ENCODE measurements at places on chromosomes 16 and 17.

GRCh38 chr17:45021607-45022287 is 29.7 kb downstream of the DCAKD start:
- DNase-seq: peak; percentile 16

DNA sequence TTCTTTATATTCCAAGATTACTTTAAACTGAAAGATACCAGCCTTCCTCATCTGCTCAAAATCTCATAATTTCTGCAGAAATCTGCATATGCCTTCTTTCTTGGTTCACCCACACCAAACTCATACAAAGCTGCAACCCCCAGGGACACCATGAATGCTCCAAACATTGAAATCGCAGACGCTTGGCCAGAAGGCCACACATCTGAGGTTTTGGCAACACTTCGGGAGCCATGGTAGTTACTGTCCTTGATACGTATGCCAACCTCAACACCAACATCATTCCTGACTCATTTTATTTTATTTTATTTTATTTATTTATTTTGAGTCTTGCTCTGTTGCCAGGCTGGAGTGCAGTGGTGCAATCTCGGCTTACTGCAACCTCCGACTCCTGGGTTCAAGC is 11.8 kb downstream of the GSPT1 start:
- no peak for DNase-seq

DNA sequence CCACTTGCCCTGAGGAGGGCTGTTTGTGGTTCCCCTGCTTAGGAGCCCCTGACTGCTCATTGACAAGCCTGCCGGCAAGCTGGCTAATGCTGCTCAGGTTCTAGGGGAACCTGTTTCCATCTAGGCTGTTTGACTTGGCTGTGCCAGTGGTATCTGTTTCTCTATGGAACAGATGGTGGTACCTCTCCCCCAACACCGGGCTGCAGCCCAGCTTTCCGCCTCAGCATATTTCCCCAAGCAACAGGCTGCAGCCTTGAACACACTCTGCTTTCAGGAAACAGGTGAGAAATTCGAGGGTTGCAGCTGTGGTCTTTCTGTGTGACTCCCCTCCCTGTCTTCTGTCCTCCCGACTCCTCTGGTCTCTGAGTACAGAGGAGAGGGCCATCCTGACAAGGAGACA is 132.3 kb downstream of the TMEM132E start:
- no peak for DNase-seq

DNA sequence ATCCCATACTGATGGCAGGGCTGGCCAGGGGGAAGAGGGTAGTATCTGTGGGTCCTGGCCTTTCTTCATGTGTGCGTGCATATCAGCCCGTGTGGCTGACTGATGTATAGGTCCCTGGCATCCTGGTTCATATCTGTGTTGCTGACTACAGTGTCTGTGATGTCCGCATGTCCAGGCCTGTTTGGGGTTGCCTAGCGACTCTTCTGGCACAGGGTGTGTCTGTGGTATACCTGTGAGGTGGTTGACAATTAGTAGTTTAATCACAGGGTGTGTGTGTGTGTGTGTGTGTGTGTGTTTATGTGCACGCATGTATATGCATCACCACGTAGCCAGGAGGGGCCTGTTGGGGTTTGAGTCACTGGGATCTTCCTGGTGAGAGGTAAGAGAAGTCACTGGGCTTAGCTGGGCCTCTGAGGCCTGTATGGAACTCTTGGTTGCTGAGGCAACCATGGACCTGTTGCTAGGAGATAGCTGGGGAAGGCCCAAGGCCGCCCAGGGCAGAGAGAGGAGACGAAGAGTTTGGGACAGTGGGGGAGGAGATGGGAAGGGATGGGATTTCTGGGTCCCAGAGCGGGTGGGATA is 603 bp upstream of the TMEM95 start:
- no peak for DNase-seq

DNA sequence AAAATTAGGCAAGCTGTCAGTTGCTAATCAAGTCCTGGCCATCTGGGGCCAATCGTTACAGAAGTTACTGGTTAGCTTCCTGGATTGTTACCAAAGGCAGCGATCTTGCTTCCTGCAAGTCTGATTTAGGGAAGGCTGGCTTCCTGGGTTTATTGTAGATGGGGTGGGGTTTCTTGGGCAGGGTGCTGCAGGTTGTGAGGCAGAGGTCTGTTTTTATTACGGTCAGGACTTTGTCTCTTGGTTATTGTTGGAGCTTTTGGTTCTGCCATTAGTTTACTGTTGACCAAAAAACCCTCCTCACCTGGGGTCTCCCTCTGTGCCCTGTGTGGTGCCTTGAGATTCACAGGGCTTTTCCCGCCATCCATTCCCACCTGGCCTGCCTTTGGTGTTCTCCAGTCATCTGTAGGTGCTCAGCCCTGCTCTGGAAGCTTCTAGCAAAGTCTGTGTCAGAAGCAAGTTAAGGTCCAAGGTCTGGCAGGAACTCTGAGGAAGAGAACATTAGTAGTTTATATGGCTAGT is 36.9 kb downstream of the SLC47A1 start:
- no peak for DNase-seq

DNA sequence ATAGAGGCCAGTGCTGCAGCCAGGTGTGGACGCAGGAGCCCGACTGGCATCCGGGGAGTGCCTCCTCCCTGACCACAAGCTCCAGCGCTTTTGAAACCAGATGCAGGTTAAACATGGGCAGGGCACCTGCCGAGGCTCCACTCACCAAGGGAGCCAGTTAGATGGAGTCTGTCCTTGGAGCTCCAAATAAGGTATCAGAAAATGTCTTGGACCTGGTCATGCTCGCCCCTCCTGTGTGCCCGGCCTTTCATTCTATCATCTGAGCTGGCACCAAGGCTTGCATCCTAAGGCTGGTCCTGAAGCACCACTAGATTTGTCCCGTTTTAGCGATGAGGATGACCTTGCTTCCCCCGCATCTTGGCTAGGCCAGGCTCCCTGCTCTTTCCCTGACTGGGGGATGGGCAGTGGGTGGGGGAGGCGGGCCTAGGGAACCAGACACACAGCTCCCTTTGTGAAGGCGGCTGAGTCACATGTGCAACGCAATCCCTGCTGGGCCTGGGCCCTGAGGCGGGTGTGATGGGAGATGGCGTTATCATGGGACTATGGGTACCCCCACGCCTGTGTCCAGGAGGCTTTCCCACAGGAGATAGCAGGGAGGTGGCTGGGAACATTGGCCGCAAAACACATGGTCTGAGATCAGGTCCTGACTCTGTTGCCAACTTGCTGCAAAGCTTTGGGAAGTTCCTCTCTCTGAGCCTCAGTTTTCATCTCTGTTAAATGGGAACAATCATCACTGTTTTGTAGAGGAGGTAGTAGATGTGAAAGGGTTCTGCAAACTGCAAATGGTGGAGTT is 5.0 kb upstream of the ADGRG1 start:
- no peak for DNase-seq

DNA sequence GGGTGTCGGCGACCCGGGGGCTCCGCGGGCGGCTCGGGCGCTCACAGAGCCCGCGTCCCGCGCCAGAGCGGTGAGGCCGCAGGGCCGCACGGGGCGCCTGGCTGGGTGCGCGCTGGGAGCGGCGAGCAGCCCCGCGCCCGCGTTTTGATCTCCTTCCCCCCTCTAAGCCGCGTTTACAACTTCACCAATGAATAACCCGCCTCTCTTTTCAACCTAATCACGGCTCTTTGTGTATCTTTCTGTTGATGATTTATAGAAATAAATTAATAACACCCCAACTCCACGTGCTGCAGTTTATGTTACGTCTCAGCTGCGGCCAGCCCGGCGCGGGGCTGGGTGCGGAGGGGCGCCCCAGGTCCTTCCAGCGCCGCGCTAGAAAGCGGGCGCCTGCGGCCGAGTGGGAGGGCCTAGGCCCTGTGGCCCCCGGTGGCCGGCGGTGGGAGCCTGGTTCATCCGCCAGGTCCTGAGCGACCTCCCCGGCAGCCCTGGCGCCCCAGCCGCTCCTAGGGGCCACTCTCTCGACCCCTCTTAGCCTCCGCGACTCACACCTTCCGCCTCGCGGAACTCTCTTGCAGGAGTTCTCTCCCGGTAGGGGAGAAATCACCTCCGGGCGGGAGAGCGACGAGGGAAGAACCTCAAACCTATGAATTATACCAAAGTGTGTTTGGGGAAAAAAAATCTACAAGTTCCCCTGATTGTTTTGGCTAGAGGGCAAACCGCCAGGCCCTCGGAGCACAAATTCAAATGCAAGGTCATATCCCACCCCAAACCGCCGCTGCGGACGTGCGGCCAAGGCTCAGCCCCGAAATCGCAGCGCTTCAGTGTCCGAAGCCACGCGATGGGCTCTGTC is 1.9 kb downstream of the HNF1B start:
- DNase-seq: no peak

DNA sequence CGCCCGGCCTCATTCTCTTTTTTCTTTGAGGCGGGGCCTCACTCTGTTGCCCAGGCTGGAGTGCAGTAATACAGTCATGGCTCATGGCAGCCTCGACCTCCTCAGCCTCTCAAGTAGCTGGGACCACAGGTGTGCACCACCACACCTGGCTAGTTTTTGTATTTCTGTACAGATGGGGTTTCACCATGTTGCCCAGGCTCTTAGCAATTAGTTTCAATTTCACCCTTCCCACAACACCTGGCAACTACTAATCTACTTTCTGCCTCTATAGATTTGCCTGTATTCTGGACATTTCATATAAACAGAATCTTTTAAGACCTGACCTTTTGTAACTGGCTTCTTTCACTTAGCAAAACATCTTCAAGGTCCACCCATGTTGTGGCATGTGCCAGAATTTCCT is 8.0 kb upstream of the NT5M start:
- DNase-seq: no peak

GRCh38 chr17:51908841-51909537 is 249.5 kb downstream of the CA10 start:
- no peak for DNase-seq

DNA sequence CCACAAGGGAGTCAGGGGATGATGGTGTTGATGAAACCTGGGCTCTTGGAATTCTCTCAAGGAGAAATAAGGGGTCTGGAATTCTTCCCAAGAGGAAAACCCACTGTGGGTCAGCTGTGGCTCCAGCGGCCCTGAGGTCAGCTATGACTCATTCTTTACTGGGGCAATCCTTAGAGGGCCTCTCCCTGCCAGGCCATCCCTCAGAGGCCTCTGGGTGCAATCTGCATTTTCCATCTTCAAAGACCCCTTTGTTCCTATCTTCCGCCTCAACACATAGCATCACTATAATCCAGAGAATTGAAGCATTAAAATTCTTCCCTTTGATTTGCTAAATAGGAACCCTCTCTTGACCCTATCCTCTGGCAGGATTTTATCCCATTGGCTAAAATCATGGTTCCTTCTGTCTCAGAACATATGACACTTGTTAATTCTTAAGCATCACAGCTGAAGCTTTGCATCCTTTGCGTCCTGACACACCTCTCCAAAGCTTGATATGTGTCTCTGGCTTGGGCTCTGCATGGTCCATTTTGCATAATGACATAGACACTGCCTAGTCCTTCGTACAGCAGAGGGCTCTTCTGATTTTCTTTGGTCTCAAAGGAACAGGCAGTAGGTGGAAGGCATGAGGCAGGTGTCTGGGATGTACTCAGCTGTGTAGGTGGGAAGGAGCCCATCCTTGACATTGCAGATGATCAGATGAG is 4.4 kb upstream of the KRT37 start:
- no peak for DNase-seq

DNA sequence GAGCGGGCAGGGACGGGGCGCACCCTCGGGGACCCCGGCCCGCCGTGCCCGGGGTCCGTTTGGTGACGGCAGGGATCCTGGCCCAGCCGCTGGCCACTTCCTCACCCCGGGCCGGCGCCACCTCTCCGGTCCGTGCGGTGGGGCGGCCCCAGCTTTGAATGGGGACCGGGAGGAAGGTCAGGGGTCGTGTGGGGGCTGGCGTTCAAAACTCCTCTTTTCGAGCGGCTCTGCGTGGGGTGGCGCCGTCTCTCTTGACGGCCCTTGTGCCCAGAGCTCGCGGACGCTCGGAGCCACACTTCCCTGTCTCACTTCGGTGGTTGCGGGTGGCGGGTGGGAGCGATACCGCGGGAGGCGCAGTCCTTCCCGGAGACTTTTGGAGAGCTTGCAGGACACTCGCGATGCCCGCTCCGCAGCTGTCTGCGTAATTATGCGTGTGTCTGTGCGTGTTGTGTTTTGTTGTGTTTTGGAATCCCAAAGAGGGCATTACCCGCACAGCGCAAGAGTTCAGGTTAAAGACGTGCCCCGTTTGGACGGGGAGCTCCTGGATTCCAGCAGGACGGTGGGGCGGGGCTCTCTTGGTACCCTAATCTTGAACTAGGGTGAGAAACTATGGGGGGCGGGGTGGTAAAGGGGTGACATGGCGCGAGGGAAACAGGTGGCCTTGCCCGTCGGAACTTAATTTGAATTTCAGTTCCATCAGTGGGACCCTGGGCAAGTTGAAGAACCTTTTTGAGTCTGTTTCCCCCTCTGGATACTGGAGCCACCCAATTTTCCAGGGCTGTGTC is 637 bp downstream of the PLCG2 start:
- DNase-seq: no peak

DNA sequence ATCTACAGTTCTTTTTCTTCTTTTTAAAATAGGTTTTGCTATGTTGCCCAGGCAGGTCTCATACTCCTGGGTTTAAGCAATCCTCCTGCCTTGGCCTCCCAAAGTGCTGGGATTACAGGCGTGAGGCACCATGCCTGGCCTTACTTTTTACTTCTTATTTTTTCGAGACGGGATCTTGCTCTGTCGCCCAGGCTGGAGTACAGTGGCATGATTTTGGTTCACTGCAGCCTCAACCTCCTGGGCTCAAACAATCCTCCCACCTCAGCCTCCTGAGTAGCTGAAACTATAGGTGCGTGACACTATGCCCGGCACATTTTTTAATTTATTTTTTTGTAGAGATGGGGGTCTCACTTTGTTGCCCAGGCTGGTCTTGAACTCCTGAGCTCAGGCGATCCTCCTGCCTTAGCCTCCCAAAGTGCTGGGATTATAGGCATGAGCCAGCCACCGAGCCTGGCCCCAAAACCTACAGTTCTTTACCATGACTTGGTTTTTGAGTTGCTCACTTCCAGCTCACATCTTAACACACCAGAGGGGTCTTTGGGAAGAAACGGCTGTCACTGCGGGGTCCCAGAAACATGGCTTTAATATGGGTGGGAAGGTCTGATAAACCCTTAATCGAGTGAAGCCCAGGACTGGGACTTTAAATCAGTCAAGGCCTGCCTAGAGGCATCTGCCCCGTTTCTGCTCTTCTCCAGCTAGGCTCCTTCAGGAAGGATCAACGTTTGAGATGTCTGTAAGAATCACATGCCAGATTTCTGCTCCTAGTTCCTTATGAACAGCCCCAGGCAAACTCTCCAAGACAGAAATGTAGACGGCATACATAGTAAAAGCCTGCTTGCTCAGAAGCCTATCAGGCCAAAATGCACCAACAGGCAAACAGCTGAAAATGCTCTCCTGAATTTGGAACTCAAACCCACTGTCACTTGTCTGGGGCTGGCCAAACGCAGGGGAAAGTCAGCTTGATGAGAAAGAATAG is 91.7 kb upstream of the TOB1 start:
- no peak for DNase-seq

Measured in stimulated activated CD4-positive, alpha-beta T cell treated with anti-CD3 and anti-CD28 coated beads, Interleukin-1b, Interleukin-23, amount 100 ng/mL, for 1 hour (primary cell).